ENCODE measurements at places on chromosomes 6 and 20. TPM values are rescaled to one million over a fixed set of nuclear protein-coding genes. Genes with fewer than 3 reads are reported as not detected.

DNA sequence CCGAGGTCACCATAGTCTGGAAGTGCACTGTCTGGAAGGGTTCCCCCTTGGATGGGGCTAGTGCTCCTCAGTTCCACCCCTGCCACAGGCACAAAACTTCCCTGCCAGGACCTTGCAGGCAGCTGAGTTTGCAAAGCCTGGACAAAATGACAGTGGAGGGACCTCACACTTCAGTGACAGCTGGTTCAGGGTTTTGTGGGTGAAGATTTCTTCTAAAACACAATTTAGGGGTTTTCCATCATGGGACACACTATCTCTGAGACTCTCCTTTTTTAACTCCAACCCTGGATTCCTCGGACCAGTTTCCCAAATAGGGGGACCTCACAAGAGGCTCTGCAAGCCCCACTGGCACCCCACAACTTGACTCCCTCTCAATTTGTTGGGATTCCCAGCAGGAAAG lies 33.6 kb upstream of the PREX1 start:
- H3K4me1 ChIP-seq: no peaks in the 10 kb centered on the region
- H3K27me3 ChIP-seq: peaks cover 8% of the 10 kb centered on the region
- H3K27ac ChIP-seq: no peak overlapping the region
- H3K4me3 ChIP-seq: no peak overlapping the region
- no peak for DNase-seq

The SNRPB gene
- total RNA-seq: 169 TPM

GRCh38 chr6:18330548-18331081 lies 56.5 kb upstream of the RNF144B start:
- H3K27me3 ChIP-seq: peaks cover 3% of the 10 kb centered on the region
- DNase-seq: no peak
- H3K4me3 ChIP-seq: no peak overlapping the region
- no peaks in the 10 kb centered on the region for H3K36me3 ChIP-seq
- H3K27ac ChIP-seq: no peak overlapping the region
- H3K4me1 ChIP-seq: no peaks in the 10 kb centered on the region

DNA sequence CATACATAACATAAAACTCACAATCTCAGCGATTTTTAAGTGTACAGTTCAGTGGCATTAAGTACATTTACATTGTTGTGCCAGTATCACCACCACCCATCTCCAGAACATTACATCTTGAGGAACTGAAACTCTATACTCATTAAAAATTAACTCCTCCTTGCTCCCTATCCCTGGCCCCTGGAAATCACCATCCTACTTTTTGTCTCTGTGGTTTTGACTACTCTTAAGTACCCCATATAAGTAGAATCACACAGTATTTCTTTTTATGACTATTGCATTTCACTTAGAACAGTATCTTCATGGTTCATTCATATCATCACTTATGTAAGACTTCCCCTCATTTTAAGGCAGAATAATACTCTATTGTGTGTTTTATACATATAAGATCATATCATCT lies 1108.1 kb downstream of the GRIK2 start:
- H3K4me1 ChIP-seq: no peaks in the 10 kb centered on the region
- no peak overlapping the region for H3K27ac ChIP-seq
- H3K4me3 ChIP-seq: no peak overlapping the region
- no peaks in the 10 kb centered on the region for H3K27me3 ChIP-seq
- peaks cover 3% of the 10 kb centered on the region for H3K36me3 ChIP-seq
- no peak for DNase-seq

DNA sequence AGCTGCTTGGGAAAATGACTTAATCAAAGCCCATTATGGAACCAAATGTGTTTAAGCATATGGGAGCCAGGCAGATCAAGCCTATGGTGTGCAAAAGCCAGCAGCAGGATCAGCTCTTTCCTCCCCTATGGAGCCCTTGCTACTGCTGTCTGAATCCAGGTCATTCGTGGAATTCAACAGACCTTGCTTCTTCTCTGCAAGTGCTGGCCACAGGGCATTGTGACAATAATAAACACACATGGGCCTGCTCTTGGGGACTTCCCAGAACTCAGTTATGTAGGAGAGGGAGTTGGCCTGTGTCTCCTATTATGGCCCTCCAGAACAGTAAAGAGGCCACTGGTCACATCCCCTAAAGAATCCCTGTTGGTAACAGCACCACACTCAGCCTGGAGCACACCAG lies 18.6 kb downstream of the GFOD1 start:
- no peaks in the 10 kb centered on the region for H3K36me3 ChIP-seq
- H3K4me3 ChIP-seq: no peak overlapping the region
- no peak for DNase-seq
- H3K27ac ChIP-seq: no peak overlapping the region
- H3K27me3 ChIP-seq: peaks cover 12% of the 10 kb centered on the region

DNA sequence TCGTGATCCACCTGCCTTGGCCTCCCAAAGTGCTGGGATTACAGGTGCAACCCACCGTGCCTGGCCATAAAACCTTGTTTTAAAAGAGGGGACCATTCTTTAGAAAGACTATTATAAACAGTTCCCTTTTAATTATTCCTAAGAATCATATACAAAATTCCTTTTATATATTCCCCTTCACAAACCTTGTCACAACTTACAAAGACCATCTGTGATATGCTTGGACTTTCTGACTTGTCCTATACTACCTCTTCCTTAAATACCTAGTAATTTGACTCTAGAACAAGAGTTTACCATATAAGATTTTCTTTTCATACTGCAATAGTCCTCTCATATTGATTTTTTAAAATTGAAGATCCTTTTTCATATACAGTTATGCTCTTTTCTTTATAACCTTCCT lies 135.8 kb upstream of the PRSS16 start:
- no peaks in the 10 kb centered on the region for H3K4me1 ChIP-seq
- no peak overlapping the region for H3K4me3 ChIP-seq
- no peak overlapping the region for H3K27ac ChIP-seq
- H3K36me3 ChIP-seq: peaks cover 2% of the 10 kb centered on the region

DNA sequence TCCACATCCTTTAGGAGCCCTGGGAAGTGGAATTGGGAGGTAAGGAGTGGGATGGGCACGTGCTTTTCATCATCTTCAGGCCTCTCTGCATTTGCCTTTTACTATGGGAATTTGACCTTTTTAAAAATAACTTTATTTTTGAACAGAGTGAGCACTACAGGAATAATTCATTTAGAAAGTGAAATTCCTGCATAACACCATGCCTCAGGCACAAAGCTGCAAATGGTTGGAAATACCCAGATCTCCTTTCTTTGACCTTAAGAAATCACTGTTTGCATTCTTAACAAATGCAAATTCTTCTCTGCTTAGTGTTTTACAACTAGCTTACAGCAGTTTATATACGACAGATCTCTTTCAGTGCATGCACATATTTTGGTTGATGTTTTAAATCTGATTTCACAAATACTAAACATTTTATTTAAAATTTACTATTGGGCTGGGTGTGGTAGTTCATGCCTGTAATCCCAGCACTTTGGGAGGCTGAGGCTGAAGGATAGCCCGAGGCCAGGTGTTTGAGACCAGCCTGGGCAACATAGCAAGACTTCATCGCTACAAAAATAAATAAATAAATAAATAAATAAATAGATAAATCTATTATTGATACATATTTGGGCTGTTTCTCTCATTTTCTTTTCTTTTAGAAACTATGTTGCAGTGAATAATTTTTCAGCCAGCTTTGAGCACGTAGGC lies 24.5 kb downstream of the CST8 start:
- no peak overlapping the region for H3K4me3 ChIP-seq
- no peak for DNase-seq
- H3K4me1 ChIP-seq: no peaks in the 10 kb centered on the region

DNA sequence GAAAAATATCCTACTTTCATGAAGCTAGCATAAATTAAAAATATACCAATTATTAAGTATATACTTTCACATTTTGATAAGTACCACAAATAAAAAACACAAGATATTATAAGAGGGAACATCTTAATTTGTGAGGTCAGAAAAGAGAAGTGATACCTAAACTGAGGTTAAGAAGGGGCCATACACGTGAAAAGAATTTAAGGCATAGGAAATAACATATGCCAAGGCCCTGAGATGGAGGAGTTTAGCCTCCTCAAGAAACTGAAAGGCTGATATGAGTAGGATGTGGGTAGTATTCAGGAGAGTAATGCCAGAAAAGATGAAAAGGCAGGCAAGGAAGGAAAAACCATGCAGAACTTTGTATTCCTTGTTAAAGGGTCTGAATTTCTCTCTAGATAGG lies 116.6 kb upstream of the HTR1E start:
- H3K4me3 ChIP-seq: no peak overlapping the region
- DNase-seq: no peak
- H3K27me3 ChIP-seq: no peaks in the 10 kb centered on the region
- no peaks in the 10 kb centered on the region for H3K36me3 ChIP-seq

GRCh38 chr20:41482647-41483552 lies 116.3 kb upstream of the EMILIN3 start:
- peaks cover 33% of the 10 kb centered on the region for H3K36me3 ChIP-seq
- no peaks in the 10 kb centered on the region for H3K27me3 ChIP-seq
- no peaks in the 10 kb centered on the region for H3K4me1 ChIP-seq
- no peak for DNase-seq

The HLA-DMA gene
- total RNA-seq: 3.4 TPM

The TRAPPC3L gene
- not detected for total RNA-seq

DNA sequence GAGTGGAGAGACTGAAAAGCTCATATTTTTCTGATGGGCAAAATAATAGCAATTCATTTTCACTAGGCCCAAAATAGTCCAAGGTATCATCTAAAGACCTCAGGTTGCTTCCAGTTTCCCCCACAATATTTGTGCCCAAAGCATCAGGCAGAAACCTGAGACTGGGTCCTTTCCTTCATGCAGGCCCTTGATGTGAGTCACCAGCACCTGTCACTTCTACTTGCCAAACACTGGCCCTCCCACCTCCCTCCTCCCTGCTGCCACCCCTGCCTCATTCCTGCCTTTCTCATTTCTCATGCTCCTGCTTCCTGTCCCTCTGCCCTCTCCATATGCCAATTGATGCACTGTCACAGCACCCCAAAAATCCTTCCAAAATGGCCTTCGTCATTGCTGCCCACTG lies 230.4 kb upstream of the CST7 start:
- H3K4me1 ChIP-seq: peaks cover 4% of the 10 kb centered on the region
- H3K36me3 ChIP-seq: no peaks in the 10 kb centered on the region
- no peak overlapping the region for H3K27ac ChIP-seq
- peaks cover 8% of the 10 kb centered on the region for H3K27me3 ChIP-seq
- no peak overlapping the region for H3K4me3 ChIP-seq
- no peak for DNase-seq
